Hepatocyte (in vitro differentiated cells): ENCODE measurements at places on chromosomes 13 and 19. TPM values are rescaled to one million over a fixed set of nuclear protein-coding genes. Genes with fewer than 3 reads are reported as not detected.
A peak's percentile ranks its signal among the peaks of the same experiment; 100 is the strongest.

- H3K4me1 ChIP-seq = peaks cover 14% of the 10 kb centered on the region
- DNase-seq = peak; percentile 52
- peak within 1 kb of the TSS; percentile 74 for H3K27ac ChIP-seq
- no peaks in the 10 kb centered on the region for H3K36me3 ChIP-seq
- no peaks in the 10 kb centered on the region for H3K27me3 ChIP-seq
These were observed at the start of gene TMEM91 for GRCh38 chr19:41376241-41376997. Gene TMEM91, plus strand, starts transcription at chr19:41376533. Its CDS starts 1,777 bp downstream, at chr19:41378310.

DNA sequence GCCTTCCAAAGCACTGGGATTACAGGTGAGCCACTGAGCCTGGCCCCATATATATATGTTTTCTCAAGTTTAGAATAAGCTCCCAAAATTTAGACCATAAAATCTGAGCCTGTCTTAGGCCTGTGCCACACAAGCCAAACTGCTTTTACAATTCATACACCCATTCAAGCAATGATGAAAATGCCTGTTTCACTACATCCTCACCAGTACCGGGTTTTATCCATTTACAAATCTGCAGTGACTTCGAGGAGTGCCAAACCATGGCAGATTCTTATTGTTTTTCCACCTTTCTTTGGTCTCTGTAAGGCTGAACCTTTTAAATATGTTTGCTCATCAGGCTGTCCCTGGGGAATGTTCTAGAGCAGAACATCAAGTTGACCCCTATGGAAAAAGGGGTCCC, 9.6 kb upstream of the NFIC start:
- H3K36me3 ChIP-seq = no peaks in the 10 kb centered on the region
- no peak overlapping the region for H3K27ac ChIP-seq
- peaks cover 44% of the 10 kb centered on the region for H3K27me3 ChIP-seq
- no peak for DNase-seq

GRCh38 chr19:54109651-54110050, 5.8 kb downstream of the TFPT start:
- no peaks in the 10 kb centered on the region for H3K36me3 ChIP-seq
- no peak overlapping the region for H3K4me3 ChIP-seq
- H3K27me3 ChIP-seq = no peaks in the 10 kb centered on the region
- no peaks in the 10 kb centered on the region for H3K4me1 ChIP-seq
- no peak overlapping the region for H3K27ac ChIP-seq

- no peak for DNase-seq
- H3K27me3 ChIP-seq = no peaks in the 10 kb centered on the region
- no peak overlapping the region for H3K4me3 ChIP-seq
- no peaks in the 10 kb centered on the region for H3K36me3 ChIP-seq
- no peaks in the 10 kb centered on the region for H3K4me1 ChIP-seq
These were observed 34.8 kb downstream of the PCDH17 start for GRCh38 chr13:57666131-57666953.

DNA sequence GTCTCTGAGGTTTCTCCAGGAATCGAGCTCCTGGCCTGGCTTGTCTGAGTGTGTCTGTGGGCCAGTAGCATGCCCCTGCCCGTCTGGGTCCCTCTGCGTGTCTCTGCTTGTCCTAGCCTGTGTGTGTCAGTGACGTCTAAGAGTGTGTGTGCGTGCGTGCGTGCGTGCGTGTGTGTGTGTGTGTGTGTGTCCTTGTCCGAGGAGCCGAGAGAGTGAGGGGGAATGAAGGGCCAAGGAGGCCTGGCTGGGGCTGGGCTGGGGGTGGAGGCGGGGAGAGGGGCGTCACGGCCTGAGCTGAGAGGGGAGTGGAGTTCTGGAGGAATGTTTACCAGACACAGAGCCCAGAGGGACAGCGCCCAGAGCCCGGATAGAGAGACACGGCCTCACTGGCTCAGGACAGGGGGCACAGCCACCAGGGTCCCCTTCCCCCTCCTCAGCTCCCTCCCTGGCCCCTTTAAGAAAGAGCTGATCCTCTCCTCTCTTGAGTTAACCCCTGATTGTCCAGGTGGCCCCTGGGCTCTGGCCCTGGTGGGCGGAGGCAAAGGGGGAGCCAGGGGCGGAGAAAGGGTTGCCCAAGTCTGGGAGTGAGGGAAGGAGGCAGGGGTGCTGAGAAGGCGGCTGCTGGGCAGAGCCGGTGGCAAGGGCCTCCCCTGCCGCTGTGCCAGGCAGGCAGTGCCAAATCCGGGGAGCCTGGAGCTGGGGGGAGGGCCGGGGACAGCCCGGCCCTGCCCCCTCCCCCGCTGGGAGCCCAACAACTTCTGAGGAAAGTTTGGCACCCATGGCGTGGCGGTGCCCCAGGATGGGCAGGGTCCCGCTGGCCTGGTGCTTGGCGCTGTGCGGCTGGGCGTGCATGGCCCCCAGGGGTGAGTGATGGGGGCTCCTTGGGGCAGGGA, at the start of gene AXL:
Gene AXL (plus strand): TSS at position 609 of the 893 bp plus-strand sequence. CDS start 170 bp downstream, at position 779.
- H3K36me3 ChIP-seq = no peaks in the 10 kb centered on the region
- H3K4me3 ChIP-seq = peak within 1 kb of the TSS; percentile 67
- peak; percentile 89 for DNase-seq
- peak within 1 kb of the TSS; percentile 88 for H3K27ac ChIP-seq
- no peaks in the 10 kb centered on the region for H3K27me3 ChIP-seq

DNA sequence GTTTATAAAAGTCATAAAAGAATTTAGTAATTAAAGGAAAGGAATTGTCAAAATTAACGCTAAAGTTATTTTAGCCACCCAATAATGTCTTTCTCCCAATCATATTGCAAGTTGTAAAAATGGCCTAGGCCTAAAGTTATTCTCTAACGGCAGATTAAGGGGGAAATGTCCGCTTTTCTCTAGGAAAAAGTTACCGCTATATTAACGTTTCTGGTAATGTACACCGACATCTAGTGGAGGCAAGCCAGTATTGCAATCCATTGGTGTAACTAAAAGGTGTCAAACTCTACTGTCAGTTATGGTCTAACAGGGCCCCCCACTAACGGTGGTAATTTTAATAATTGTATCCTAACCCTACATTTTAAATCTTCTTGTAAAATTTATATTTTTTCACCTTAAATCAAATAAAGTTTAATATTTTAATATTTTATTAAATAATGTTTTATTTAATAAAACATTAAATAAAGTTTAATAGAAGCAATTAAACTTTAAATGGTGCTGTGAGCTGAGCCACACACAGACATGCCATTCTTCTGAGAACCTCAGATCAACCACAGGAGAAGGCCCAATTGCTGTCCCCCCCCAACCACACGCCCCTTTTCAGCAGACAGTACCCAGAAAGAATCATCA, 35.9 kb upstream of the ZSCAN5A start:
- H3K4me1 ChIP-seq = no peaks in the 10 kb centered on the region
- H3K36me3 ChIP-seq = no peaks in the 10 kb centered on the region
- H3K4me3 ChIP-seq = no peak overlapping the region

DNA sequence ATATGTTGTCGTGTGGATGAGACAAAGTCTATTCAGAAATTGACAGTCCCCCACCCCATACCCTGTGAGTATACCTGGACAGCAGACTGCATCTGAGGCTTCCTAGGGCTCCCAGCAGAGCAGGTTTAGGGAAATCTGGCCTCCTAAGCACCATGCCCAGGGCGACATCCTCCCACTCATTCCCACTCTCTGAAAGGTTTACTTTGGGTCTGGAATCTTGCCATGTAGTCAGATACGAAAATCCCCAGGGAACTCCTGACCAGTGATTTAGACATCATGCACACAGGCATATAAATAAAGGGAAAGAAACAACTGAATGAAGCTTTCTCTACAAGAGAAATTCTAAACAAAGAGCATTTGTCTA, 717 bp upstream of the NALCN start:
- no peaks in the 10 kb centered on the region for H3K36me3 ChIP-seq
- no peaks in the 10 kb centered on the region for H3K4me1 ChIP-seq
- H3K27me3 ChIP-seq = peaks cover 52% of the 10 kb centered on the region
- DNase-seq = no peak
- no peak overlapping the region for H3K27ac ChIP-seq

DNA sequence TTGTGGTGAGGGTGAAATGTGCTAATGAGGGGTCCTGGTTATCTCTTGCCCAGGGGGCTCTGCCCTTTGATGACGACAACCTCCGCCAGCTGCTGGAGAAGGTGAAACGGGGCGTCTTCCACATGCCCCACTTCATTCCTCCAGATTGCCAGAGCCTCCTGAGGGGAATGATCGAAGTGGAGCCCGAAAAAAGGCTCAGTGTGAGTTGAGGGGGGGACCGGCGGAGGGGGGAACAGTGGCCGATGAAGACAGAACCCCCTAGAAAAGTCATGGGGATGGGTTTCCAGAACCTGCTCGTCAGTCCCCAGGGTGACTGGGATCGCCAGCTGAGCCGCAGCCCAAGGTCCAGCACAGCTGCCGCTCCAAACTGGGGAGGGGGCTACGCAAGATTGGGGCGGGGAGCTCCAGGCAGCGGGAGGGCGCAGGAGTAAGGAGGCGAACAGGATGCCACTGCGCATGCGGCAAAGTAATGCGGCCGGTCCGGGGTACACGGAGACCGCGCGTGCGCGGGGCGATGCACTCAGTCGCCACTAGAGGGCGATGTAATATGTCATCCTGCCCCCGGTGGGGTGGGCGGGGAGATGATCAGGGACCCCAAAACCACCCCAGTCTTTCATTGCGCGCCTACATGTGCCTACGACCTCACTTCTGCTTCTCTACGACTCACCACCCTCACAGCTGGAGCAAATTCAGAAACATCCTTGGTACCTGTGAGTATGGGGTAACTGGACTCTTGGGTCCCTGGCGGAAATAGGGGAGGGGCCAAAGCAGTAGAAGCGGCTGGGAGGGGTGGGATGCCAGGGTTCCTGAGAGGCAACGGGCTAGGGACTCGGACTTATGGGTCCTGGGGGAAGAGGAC, 17.9 kb downstream of the BRSK1 start:
- DNase-seq = peak; percentile 91
- H3K4me3 ChIP-seq = no peak overlapping the region
- H3K27me3 ChIP-seq = no peaks in the 10 kb centered on the region
- H3K4me1 ChIP-seq = no peaks in the 10 kb centered on the region
- H3K27ac ChIP-seq = no peak overlapping the region

GRCh38 chr13:112516218-112516617, 71.7 kb downstream of the TUBGCP3 start:
- H3K36me3 ChIP-seq = no peaks in the 10 kb centered on the region
- no peak for DNase-seq
- no peaks in the 10 kb centered on the region for H3K27me3 ChIP-seq
- H3K4me3 ChIP-seq = no peak overlapping the region
- no peaks in the 10 kb centered on the region for H3K4me1 ChIP-seq

- no peaks in the 10 kb centered on the region for H3K4me1 ChIP-seq
- no peak for DNase-seq
- H3K4me3 ChIP-seq = no peak overlapping the region
These were observed 13.4 kb upstream of the SYT5 start for GRCh38 chr19:55193481-55193880.

- no peaks in the 10 kb centered on the region for H3K36me3 ChIP-seq
- DNase-seq = no peak
- no peak overlapping the region for H3K4me3 ChIP-seq
- H3K27me3 ChIP-seq = no peaks in the 10 kb centered on the region
- no peaks in the 10 kb centered on the region for H3K4me1 ChIP-seq
These were observed 544.2 kb upstream of the KLF12 start for GRCh38 chr13:74678308-74678965.

DNA sequence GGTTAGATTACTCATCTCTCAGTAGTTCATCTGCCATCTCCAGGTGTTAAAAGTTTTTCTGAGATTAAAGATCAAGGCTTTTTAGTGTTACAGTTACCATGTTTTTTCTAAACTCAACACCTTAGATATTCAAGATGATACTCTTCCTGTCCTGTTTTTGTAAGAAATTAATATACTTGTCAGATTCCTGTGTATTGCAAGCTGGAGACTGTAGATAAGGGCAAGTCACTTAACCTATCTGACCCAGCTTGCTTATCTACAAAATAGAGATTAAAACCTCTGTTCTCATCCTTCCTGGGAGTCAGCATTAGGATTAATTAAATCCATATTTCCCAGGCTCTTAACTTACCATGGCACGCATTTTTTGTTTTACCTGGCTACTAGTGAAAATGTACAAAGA, 25.2 kb downstream of the SUGT1 start:
- H3K27me3 ChIP-seq = no peaks in the 10 kb centered on the region
- DNase-seq = no peak

GRCh38 chr19:46388311-46389095, 24.9 kb downstream of the CCDC8 start:
- H3K27me3 ChIP-seq = no peaks in the 10 kb centered on the region
- H3K36me3 ChIP-seq = no peaks in the 10 kb centered on the region
- no peak overlapping the region for H3K27ac ChIP-seq
- peaks cover 16% of the 10 kb centered on the region for H3K4me1 ChIP-seq

GRCh38 chr13:31431722-31432137, 232.0 kb downstream of the B3GLCT start:
- peak; percentile 60 for DNase-seq
- no peaks in the 10 kb centered on the region for H3K4me1 ChIP-seq
- no peak overlapping the region for H3K4me3 ChIP-seq
- H3K27me3 ChIP-seq = no peaks in the 10 kb centered on the region
- H3K36me3 ChIP-seq = no peaks in the 10 kb centered on the region

GRCh38 chr13:77338961-77339401, 12.1 kb upstream of the MYCBP2 start:
- no peaks in the 10 kb centered on the region for H3K4me1 ChIP-seq
- no peak overlapping the region for H3K27ac ChIP-seq
- no peak overlapping the region for H3K4me3 ChIP-seq
- peaks cover 8% of the 10 kb centered on the region for H3K27me3 ChIP-seq
- DNase-seq = no peak

DNA sequence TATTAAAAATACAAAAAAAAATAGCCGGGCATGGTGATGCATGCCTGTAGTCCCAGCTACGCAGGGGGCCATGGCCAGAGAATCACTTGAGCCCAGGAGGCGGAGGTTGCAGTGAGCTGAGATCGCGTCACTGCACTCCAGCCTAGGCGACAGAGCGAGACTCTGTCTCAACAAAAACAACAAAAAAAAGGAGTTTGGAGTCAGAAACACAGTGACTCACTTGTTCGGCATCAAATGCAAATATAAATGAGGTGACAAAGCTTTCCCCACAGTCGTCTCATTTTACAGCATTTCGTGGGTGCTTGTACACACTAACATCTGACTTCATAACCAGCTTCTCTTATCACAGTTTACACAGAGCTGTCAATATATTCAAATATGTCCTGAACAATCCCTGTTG, 11.0 kb downstream of the ZNF665 start:
- no peak overlapping the region for H3K4me3 ChIP-seq
- peak overlapping the region; percentile 53 for H3K27ac ChIP-seq
- H3K27me3 ChIP-seq = no peaks in the 10 kb centered on the region
- no peaks in the 10 kb centered on the region for H3K4me1 ChIP-seq

DNA sequence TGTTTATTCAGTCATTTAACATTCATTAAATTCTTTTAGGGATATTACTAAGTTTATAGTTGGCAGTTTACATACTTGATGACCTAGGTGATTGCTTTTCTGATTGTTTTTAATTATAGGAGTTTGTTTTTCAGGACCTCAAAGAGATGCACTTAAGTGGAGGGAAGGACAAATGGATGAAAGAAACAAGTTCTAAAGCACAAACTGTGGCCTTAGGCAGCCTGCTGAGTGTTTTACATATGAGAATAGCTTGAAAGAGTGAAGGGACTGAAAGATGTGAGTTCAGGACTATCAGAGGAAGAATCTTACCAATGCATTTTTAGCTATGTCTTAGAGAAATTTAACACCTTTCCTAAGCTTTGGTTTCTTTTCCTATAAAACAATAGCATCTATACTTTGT, 402.6 kb downstream of the KLF12 start:
- H3K36me3 ChIP-seq = no peaks in the 10 kb centered on the region
- H3K4me3 ChIP-seq = no peak overlapping the region
- no peaks in the 10 kb centered on the region for H3K27me3 ChIP-seq

RDH8 gene
- not detected in 2 replicates for total RNA-seq

SHANK1 gene
- 0.24 and 2.3 TPM in 2 replicates for total RNA-seq

NAT14 gene
- 14.0 and 22.3 TPM in 2 replicates for total RNA-seq

ZNF541 gene
- total RNA-seq = 0.43 TPM in 1 of 2 replicates, not detected in the other

HIPK4 gene
- 0.07 and 0.08 TPM in 2 replicates for total RNA-seq

ZNF491 gene
- 2.9 and 4.8 TPM in 2 replicates for total RNA-seq

GJB6 gene
- 0.52 and 2.2 TPM in 2 replicates for total RNA-seq

FUT1 gene
- 2.4 TPM in 2 replicates for total RNA-seq

DCLK1 gene
- total RNA-seq = 2.0 and 2.9 TPM in 2 replicates
